Activated naive CD8-positive, alpha-beta T cell treated with anti-CD3 and anti-CD28 coated beads, Interleukin-2, amount 10 ng/mL, durations not matched to agents 7 days and 5 days (primary cell): ENCODE measurements at places on chromosomes 11 and 22. TPM values are rescaled to one million over a fixed set of nuclear protein-coding genes. Genes with fewer than 3 reads are reported as not detected.
A peak's percentile ranks its signal among the peaks of the same experiment; 100 is the strongest.

GRCh38 chr11:62922189-62922589 is 1.0 kb upstream of the CHRM1 start:
- no peak for DNase-seq

MUC6 gene
- total RNA-seq: not detected

DNA sequence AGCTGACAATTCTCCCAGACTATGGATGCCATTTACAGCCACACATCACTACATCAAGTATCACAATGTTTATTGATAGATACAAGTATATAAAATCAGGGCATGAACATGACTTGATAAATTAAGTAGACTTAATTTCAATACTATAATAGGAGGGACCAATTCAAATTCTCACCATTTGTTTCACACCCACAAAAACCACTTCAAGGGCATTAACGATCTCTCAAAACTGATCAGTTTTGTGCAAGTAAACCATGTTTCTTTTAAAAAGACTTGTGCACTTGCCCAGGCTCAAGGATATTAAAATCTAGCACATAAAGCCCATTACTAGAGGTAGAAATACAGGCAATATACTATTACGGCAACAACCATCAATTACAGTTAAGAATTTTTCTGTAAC is 11.7 kb downstream of the EIF4G2 start:
- no peak for DNase-seq

UPB1 gene
- 0.34 TPM for total RNA-seq

GRCh38 chr22:20063271-20064139 is 16.5 kb upstream of the DGCR8 start:
- no peak for DNase-seq

GRCh38 chr22:17754233-17754925 is 19.9 kb downstream of the BID start:
- DNase-seq: no peak

- DNase-seq: no peak
Observed at GRCh38 chr11:76073724-76074123, 132.6 kb downstream of the WNT11 start.

FGF3 gene
- total RNA-seq: not detected

GRCh38 chr11:132365650-132366049 is 995.2 kb downstream of the NTM start:
- DNase-seq: no peak

FOSL1 gene
- total RNA-seq: 1.9 TPM

DNA sequence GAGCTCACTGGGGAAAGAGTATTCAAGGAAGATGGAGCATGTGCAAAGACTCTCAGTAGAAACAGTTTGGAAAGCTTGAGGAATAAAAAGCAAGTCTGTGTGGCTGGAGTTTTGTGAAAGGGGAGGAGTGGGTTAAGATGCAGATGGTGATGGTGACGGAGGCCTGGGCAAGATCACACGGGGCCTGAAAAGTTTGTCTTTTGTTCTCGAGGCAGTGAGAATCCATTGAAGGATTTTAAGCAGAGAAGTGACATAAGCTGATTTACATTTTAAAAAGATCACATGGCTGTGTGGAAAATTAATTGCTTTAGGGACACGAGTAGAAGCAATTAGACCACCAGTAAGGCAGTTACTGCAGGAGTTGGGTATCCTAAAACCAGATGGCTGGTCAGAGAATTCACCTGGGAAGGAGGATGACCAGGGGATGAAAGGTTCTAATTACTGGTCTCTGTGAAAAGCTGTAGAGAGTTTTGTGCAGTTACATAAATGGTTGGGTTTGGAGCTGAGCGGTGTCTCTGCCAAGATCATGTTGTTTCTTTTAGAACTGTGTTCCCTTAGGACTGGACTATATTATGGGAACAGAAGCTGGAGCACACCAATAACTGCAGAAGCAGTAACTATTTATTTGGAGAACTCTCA is 7.1 kb downstream of the RRP8 start:
- no peak for DNase-seq

REXO2 gene
- 49.7 TPM for total RNA-seq

KCNJ11 gene
- total RNA-seq: 2.7 TPM

PGM2L1 gene
- total RNA-seq: 8.6 TPM

GRCh38 chr22:50469377-50470305 is 5.2 kb downstream of the SBF1 start:
- DNase-seq: peak; percentile 91

PIH1D2 gene
- 0.50 TPM for total RNA-seq

GRCh38 chr22:23831781-23832180 is 7.0 kb downstream of the DERL3 start:
- DNase-seq: peak; percentile 13

- no peak for DNase-seq
Observed at GRCh38 chr11:93783765-93784144, 327 bp upstream of the MED17 start.

GRCh38 chr11:110329445-110329844 is 33.0 kb upstream of the RDX start:
- no peak for DNase-seq

DNA sequence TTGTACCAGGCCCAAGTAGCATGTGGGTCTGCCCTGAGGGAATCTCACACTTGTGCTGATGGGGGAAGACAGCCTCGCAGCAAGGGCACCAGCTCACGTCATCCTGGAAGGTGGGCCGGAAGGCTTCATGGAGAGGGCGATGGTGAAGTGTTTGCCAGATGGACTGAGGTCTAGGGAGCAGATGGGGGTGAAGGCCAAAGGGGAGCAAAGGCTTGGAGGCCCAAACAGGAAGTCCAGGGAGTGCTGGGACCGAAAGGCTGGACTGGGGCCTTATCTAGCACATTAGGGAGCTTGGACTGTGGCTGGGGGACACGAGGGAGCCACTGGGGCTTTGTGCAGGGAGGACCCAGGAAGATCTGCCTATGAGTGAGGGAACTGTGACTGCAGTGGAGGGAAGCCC is 1.2 kb upstream of the TNFRSF13C start:
- DNase-seq: no peak

TPBGL gene
- 0.14 TPM for total RNA-seq

GRCh38 chr11:60129853-60130252 is 41.4 kb downstream of the MS4A2 start:
- no peak for DNase-seq

- DNase-seq: no peak
Observed at GRCh38 chr11:83047515-83048225, 24.0 kb downstream of the RAB30 start.

- DNase-seq: peak; percentile 84
Observed at GRCh38 chr22:37229805-37230672, 14.0 kb downstream of the RAC2 start.

DNA sequence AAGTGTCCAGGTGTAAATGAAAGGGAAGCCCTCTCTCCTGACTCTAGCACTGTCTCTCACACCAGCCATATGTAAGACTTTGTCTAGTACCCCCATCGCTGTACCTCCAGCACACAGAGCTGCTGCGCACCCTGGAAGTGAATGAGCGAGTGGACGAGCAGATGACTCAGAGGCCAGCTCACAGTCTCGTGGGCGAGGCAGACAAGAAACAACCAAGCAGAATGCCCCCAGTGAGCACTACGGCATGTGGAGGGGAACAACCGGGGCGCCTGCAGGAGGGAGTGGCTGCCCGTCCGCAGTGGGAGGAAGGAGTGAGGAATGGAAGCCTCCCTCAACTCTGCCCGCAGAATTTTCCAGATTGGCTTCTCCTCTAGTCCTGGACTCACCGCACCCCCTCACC is 46.4 kb downstream of the MCM5 start:
- no peak for DNase-seq

SMC1B gene
- 2.5 TPM for total RNA-seq

DNA sequence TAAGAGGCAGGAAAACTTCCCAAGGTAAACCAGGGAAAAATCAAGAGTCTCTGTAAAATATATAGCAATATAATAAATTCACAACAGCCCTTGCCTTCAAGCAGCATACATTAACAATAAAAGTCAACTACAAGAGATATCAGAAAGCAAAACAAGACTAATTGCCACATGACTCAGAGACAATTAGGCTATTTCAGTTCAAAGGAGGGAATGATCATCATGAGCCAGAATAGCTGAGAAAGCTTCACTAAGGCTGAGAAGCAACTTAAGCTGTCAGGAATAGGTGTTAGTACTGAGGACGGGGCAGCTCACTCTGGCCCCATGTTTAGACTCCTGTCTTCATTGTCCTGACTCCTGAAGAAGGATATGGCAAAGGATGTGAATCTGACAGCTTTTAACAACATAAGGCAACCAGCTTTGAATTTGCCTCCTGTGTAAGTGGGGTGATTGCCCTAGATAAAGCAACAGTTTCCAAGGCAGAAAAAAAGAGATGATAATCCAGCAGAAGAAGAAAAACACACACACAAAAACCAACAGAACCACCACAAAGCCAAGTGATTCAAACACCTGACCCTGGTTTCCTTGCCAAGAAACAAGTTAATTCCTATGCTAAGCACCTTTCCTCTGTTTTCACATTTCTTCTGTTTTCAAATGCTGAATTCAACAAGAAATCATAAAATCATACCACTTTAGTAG is 60.8 kb downstream of the SIK3 start:
- no peak for DNase-seq

MOV10L1 gene
- total RNA-seq: not detected

DNA sequence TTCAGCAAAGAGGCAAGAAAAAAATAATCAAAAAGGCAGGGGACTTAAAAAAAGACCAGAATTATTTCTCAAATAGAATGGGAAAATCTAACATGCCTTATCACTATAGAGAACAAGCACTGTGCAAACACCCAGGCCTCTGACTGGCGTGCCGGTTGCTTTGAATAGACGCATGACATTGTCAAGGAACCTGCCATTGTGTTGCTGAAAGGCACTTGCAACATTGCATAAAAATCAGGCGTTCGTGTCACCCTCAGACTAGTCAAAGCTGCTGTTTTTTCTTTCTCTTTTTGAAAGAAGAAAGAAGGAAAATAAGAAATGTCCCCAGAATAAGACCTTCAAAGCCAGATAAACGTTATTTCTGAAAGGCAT is 549.3 kb upstream of the CADM1 start:
- no peak for DNase-seq

SYT12 gene
- total RNA-seq: not detected

CHST1 gene
- not detected for total RNA-seq

CTSW gene
- total RNA-seq: 161 TPM
